ENCODE measurements at places on chromosomes 4 and X. TPM values are rescaled to one million over a fixed set of nuclear protein-coding genes. Genes with fewer than 3 reads are reported as not detected.

The ACSL4 gene
- 29.1 TPM for total RNA-seq

The P2RY8 gene
- 142 TPM for total RNA-seq

The SMAD1 gene
- not detected for total RNA-seq

The UGT2B28 gene
- not detected for total RNA-seq

The DUX4 gene
- total RNA-seq: not detected

Data from B cell (primary cell).